GM03348 (cell line): ENCODE measurements at places on chromosomes 6 and 20.

- no peak for DNase-seq
These were observed 43.4 kb upstream of the SPTLC3 start for GRCh38 chr20:12965212-12965869.

DNA sequence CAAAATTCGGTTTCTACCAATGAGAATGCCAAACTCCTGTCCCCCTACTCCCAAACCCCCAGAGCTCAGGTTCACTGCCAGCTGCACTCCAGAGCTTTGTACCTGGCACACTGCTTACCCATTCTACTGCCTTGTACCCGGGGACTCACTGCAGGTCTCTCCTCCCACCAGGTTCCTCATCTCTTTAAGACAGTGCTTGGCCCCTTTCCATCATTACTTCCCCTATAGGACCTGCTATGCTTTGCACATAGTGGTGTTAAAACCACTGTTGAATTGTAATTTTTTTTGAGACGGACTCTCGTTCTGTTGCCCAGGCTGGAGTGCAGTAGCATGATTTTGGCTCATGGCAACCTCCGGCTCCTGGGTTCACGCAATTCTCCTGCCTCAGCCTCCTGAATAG lies 25.9 kb downstream of the LYRM4 start:
- DNase-seq, result no peak

GRCh38 chr20:39646874-39647413 lies 684.8 kb downstream of the DHX35 start:
- DNase-seq, result no peak

DNA sequence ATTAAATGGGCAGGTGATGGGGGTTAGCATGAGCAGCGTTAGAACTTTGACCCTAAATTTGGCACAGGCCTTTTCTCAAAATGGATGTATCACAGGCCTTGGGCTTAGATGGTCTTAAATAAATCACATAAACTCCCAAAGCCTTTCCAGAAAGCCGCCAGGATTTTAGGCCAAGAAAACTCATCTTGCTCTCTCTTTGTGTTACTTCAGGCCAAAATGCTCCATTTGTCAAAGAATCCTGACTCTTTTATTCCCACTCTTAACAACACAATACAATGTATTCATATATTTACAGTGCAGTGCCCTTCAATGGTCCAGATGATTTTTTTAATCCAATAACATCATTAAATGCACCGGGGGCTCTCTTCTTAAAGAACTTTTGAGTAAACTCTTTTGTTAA lies 5.9 kb upstream of the TCP11 start:
- no peak for DNase-seq

- DNase-seq, result no peak
These were observed 255.5 kb upstream of the NRSN1 start for GRCh38 chr6:23870496-23870895.

- DNase-seq, result no peak
These were observed 59.5 kb downstream of the MANEA start for GRCh38 chr6:95636552-95637431.

DNA sequence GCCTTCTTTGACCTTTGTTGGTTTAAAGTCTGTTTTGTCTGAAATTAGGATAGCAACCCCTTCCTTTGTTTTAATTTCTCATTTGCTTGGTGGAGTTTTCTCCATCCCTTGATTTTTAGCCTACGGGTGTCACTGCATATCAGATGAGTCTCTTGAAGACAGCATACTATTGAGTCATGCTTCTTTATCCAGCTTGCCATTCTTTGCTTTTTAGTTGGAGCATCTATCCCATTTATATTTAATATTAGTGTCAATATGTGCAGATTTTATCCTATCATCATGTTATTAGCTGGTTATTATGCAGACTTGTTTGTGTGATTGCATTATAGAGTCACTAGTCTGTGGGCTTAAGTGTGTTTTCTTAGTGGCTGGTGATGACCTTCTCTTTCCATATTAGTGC lies 622.2 kb downstream of the MMUT start:
- no peak for DNase-seq

- no peak for DNase-seq
These were observed 60.1 kb downstream of the GFRA4 start for GRCh38 chr20:3603108-3603507.

GRCh38 chr20:19913349-19913748 lies 103.8 kb upstream of the NAA20 start:
- no peak for DNase-seq

DNA sequence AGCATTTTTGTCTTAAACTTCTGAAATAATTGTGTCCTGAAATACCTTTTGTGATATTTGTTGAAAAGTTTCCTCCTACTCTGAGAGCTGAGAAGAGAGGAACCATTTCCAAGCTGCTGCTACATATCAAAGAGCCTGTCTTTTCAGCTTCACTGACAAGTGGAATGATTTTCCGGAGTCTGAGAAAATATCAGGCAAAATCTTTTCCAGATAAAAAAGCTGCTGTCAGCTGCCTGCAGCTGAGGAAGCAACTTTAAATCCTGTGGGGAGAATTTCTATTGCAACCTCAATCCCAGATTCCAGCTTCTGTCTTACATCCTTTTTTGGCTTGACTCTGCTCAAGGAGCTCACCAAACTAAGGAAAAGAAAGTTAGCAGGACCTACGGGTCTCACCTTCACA lies 904.3 kb downstream of the PHF3 start:
- DNase-seq, result no peak

GRCh38 chr20:58306421-58307261 lies 2.9 kb upstream of the RAB22A start:
- DNase-seq, result no peak

DNA sequence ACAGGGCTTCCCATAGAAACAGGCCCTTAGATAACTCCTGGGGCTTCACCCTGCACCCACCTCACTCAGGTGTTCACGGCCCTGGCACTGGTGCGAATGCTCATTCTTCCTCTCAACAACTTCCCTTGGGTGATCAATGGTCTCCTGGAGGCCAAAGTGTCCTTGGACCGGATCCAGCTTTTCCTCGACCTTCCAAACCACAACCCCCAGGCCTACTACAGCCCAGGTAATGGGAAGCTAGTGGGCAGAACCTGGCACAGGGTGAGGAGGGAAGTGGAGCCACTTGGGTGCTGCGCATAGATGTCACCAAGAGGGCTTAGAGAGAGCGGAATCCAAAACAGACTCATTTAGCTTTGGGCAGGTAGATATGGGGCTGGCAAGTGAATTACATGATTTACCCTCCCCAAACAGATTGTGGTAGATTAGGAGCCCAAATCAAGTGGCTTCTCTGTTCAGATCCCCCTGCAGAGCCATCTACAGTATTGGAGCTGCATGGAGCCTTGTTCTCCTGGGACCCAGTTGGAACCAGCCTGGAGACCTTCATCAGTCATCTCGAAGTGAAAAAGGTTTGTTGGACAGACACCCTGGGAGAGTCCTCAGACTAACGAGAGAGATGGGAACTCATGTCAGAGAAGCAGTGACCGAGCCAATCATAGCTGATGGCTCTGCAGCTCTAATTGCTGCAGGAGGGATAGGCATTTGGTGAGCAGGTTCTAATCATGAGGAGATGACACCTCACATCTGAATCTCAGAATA lies 8.5 kb downstream of the ABCC10 start:
- no peak for DNase-seq

GRCh38 chr6:134098276-134098675 lies 45.9 kb upstream of the SLC2A12 start:
- DNase-seq, result no peak

- peak; percentile 39 for DNase-seq
These were observed 405.3 kb upstream of the HS3ST5 start for GRCh38 chr6:114747995-114748625.

- DNase-seq, result no peak
These were observed 244.0 kb upstream of the FAM83B start for GRCh38 chr6:54602591-54602990.

DNA sequence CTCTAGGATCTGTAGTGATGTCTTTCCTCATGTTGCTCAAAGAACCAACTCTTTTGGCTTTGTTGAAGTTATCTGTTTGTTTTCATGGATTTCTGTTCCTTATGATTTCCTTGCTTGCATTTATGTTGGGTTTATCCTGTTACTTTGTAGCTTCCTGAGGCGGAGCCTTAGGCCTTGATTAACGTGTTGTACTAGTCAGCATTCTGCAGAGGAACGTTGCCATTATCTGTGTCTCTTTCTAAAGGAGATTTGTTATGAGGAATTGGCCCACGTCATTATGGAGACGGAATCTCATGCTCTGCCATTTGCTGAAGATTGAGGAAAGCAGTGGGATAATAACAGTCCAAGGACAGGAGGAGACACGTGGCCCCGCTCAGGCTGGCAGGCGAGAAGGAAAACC lies 29.9 kb downstream of the UCKL1 start:
- DNase-seq, result no peak

GRCh38 chr20:51480507-51481270 lies 61.8 kb downstream of the NFATC2 start:
- DNase-seq, result no peak

- DNase-seq, result no peak
These were observed 114.8 kb upstream of the CD93 start for GRCh38 chr20:23200914-23201313.

- peak; percentile 70 for DNase-seq
These were observed 92.4 kb downstream of the NCR2 start for GRCh38 chr6:41427642-41428335.

- peak; percentile 18 for DNase-seq
These were observed 12.8 kb upstream of the ELOVL5 start for GRCh38 chr6:53361549-53362031.

GRCh38 chr6:151276112-151276740 lies 36.5 kb downstream of the AKAP12 start:
- DNase-seq, result peak; percentile 80

DNA sequence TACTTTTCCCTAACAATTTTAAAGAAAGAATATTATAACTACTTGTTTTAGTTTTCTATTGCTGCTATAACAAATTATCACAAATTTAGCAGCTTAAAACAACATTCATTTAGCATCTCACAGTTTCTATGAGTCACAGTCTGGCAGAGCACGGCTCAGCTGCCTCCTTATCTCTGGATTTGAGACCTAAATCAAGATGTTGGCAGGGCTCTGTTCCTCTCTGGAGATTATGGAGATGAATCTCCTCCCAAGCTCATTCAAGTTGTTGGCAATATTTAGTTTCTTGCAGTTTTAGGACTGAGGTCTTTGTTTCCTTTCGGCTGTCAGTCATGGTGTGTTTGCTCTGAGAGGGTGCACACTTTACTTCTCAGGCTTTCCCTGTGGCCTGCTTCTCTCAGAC lies 1065.8 kb upstream of the EYS start:
- DNase-seq, result no peak

GRCh38 chr6:10837009-10837621 lies 1.2 kb downstream of the MAK start:
- peak; percentile 47 for DNase-seq

- no peak for DNase-seq
These were observed 46.3 kb upstream of the NCOA3 start for GRCh38 chr20:47455133-47456040.

GRCh38 chr6:138795809-138796603 lies at the start of gene ECT2L:
ECT2L (plus strand) TSS chr6:138796087; CDS start chr6:138813275, 17,188 bp downstream.
- peak; percentile 69 for DNase-seq

DNA sequence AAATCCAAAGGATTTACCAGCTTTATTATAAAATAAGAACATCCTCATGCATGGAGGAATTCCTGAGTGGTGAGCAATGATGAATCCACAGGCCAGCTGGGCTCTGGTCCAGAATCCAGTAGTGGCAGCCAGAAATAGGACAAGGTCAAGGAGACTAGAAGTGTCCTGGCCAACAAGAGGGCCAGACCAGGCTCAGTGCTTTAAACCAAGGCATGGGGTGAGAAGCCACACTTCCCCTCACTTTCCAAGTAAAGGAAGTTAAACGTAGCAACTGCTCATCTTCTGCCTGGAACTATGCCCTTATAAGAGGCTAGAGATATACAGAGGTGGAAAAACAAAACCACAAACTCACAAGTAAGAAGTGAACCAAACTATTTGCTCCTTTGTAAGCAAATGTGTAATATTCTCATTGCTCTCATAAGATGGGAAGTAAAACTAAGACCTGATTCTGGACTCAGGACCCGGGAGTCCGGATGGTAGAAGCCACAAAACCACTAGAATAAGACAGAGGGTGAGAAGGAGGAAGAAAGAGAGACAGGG lies 253.2 kb downstream of the UST start:
- peak; percentile 67 for DNase-seq

DNA sequence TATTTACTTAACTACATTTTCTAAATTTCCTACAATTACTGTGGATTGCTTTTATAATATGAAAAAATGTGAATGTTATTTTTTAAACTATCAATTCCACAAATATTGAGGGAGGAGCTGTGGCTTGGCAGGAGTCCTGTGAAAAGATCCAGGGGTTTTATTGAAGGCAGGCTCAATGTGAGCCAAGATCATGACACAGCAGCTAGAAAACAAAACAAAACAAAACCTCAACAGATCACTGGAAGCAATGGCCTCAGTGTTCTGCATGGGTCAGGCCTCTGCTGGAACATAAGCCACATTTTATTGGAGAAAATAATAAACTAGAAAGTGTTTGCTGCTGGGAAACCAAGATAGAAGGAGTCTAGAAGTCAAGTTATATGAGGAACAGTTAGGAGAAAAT lies 19.4 kb upstream of the RCAN2 start:
- peak; percentile 66 for DNase-seq

- no peak for DNase-seq
These were observed 11.9 kb upstream of the PLAGL1 start for GRCh38 chr6:144019929-144020328.

DNA sequence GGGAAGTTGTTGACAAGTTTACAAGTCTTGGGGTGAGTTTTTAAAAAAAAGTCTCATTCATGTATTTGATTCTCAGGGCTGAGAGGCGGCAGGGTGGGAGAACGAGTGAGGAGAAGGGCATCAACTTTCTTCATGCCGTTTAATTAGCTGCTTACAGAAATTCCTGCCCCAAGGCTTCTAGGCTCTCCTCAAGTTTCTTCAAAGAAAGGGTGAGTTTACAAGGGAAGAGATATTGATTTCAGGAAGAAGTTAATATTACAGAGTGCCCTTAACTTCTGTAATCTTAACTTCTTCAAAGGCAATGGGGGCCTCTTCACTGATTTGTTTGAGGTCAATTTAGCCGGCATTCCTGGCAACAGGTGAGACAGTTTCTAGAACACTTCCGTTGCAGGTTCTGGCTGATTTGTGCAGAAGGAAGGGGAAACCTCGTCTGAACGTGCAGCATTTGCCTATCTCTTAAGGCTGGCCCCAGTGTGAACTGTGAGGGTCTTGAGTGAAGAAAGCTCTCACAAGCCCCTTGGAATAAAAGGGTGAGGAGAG lies 3.4 kb upstream of the COL12A1 start:
- no peak for DNase-seq

DNA sequence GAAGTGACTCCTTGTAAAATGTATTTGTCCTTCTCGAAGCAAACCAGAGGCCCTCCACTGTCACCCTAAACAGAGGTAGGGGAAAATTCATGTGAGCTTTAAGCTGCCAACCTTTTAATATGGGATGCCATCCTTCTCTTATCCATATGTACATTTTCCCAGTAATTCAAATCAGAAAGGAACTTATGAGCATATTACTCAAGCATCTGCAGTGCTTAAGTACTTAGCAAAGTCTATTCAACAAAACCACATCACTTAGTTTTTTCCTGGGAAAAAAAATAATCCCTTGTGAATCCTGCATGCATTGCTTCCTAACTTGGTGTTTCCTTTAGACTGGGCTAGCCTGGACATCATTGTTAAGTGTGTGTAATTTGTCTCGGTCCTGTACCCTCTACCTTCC lies 132.2 kb downstream of the LPA start:
- no peak for DNase-seq

- DNase-seq, result no peak
These were observed 16.3 kb downstream of the PKIG start for GRCh38 chr20:44598423-44599305.
